ENCODE measurements at places on chromosomes 13 and 19.

GRCh38 chr19:54573330-54573872 is at the start of gene LILRA2:
LILRA2 (plus strand) TSS chr19:54573790; CDS start chr19:54573879, 89 bp downstream.
- DNase-seq: no peak

DNA sequence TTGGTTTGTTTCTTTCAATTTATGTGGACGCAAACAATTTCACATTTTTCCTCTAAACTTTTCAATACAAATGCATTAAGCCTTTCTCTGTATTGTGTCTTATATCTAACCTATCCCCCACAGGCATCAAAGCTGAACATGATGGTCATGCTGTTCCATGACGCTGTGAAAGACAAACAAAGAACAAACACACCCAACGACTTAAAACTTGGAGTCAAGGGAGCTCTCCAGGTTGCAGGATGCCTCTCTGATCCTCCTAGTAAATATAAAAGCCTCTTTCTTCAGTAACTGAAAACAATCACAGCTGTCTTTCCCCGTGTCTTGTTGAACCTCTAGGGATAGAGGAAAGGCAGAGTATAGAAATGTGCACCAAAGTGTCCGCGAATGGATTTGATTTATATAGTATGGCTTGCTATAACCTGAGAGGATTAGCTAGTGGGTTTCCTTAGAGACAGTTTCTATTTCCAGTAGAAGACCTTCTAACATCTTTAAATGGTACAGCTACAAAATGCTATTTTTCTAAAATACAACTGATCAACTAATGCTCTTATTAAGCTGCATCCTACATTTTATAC is 43.1 kb downstream of the PCDH9 start:
- DNase-seq: peak; percentile 4

DNA sequence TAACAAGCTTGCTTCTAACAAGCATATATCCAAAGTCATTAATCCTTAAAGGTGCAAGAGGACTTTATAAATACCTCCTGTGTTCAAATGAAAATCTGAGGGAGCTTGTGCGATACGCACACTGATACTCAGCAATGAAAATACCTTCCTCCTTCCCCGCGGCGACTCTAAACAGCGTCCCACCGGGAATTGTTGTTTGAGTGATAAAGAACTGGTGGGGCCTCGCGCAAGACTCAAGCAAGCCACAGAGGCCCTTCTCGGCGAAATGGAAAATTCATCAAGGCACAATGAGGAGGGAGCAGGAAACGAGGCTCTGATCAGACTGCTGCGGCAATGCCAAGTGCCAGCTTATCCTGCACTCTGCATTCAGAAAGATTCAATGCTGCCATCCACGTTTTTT is 126.7 kb downstream of the ABCC4 start:
- DNase-seq: no peak

- DNase-seq: no peak
These were observed 45.9 kb downstream of the COMP start for GRCh38 chr19:18745012-18745735.

All from PC-3 (cell line).